Right ventricle myocardium superior (tissue), 1 donor: ENCODE measurements at places on chromosomes 6 and 20. TPM values are rescaled to one million over a fixed set of nuclear protein-coding genes. Genes with fewer than 3 reads are reported as not detected.

GRCh38 chr20:46872328-46873211 lies 22.1 kb upstream of the EYA2 start:
- DNase-seq, result peak; percentile 58

- no peak for DNase-seq
These were observed 109.7 kb upstream of the GMDS start for GRCh38 chr6:2355150-2355549.

GRCh38 chr6:101404775-101405174 lies 11.3 kb downstream of the GRIK2 start:
- no peak for DNase-seq

The MACROD2 gene
- total RNA-seq, result 4.2 TPM

The PRELID3B gene
- total RNA-seq, result 37.6 TPM

The SEMG1 gene
- total RNA-seq, result not detected
